AG04449 (cell line): ENCODE measurements at places on chromosomes 12 and 14.

DNA sequence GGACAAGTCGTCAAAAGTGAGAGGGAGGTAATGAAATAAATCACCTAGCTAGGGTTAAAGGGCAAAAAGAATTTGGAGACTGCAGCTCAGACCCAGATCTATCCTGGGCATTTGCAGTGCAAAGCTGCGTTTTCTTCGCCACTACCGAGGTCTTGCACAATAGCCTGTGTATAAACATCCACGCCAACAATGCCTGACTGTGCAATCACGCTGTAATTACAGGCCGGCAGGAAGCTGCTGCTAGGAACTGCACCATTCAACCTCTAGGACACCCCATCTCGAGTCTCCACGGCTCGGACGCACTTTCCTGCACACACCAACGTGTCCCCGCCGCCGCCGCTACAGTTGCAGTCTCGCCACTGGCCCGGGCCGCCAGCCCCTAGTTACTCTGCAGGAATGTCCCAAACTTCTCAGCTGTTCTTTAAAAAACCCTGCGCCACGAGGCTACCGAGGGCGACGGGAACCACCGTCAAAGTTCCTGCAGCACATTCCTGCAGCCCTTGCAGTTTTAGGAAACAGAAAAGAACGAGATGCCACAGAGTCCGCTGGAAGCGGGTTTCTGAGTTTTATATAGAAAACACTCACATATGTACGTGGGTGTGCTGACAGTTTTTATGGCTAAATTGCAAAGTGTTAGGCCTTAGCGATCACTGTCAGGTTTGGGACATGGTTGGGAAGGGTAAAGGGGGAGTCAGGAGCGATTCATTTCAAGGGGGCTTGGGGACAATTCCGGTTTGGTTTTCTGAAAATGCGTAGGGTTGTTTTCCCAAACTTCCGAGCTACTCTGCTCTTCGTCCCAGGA lies 65.6 kb upstream of the PTGR2 start:
- peak; percentile 76 for DNase-seq

GRCh38 chr12:13436696-13437391 lies 240.3 kb downstream of the EMP1 start:
- no peak for DNase-seq

GRCh38 chr12:116459916-116460663 lies 99.1 kb upstream of the MAP1LC3B2 start:
- DNase-seq, result no peak

DNA sequence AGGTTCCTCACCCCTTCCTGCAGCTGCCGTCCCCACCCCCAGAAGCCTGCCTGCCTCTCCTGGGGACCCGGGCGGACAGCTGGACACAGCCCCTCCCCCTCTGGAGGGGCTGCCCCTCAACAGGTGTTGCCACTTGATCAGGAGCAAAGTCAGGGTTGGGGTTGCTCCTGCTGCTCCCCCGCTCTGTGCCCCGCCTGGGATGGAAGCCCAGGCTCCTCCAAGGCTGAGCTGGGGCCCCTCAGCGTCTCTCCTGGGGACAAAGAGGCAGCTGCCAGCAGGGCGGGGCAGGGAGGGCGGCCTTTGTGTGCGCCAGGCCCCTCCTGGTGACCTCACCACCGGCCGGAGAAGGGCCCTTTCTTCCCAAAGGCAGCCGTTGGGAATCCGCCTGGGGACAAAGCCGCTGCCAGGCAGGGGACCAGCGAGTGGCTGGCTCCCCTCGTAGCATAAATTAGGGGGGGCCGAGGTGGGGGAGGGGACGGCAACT lies 13.7 kb downstream of the TRMT61A start:
- no peak for DNase-seq

DNA sequence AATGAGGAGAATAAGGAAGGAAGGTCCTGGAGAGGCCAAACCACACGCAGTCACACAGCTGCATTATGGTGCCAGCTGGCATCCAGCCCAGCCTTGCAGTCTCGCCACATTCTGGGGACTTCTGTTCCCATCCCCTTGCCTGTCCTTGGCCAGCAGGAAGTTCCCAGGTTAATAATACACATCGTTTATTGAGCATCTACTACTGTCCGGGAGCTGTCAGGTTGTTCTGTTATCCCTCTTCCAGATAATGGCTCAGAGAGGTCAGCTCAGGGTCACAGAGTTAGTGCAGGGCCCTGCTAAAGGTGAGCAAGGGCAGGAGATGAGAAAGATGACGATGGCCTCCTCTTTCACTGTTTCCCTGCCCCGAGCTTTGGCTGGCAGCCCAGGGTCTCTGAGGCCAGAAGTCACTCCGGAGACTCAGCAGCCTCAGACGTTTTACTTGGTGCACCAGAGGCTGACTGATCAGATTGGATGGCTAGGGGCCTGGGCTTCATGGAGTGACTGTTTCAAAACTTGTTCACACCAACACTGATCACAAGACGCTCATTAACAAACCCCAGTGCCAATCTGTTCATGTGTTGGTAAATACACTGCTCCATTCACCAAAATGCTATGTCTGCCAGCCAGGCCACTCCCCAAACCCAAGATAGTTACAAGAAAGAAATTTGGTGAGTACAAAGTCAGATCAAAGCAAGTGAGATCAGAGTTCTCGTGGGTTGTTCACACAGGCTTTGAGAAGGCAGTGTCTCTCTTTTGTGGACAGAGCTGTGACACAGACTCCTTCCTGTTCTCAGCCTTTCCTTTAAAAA lies 79.2 kb downstream of the B4GALNT3 start:
- no peak for DNase-seq

GRCh38 chr12:78759367-78759766 lies 105.2 kb upstream of the SYT1 start:
- DNase-seq, result no peak

DNA sequence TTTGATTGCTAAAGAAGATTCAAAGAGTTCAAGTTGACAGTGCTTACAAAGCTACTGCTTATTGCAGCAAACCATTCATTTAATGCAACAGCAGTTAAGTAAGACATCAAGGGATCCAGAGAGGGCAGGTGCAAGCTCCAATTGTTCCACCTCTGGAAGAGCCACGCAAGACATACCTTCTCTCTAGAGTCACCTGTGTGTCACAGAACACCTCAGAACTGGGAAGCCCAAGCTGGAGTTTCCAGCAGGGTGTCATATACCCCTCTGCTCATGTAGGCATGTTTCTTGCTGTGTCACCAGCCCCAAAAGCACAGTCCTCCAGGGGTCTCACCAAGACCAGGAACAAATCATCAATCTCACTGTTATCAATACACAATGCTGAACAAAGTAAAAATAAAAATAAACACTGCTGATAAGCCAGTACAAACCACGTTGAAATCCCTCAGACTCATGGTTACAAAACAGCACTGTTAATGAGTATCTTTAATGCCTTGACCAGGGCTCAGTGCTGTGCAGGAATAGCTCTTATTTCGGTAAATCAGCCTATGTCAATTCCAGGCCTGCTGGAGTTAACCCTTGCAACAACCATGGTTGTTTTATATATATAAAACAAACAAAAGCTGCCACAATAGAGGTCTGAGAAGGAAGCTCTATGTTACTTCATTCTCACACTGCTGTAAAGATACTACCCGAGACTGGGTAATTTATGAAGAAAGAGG lies 37.4 kb upstream of the BATF start:
- DNase-seq, result no peak

DNA sequence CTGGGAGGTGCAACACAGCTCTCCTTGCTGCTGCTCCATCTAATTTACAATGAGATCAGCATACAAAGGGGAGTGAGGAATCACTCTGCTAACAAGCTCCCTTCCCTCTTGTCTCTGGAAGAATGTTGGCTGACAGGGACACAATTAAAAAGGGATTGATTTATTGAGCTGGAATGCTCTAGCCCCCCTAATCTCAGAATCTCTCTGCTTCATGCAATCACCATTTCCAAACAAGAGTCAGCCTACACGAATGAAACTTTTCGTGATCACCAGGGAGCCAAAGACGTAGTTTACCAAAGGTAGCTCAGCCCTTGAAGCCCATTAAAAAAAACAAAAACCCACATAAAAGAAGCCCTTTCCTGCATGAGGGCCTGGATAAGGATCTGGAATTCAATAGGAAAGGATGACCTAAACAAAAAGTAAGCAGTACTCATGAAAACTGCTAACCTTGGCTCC lies 223.8 kb downstream of the C12orf75 start:
- no peak for DNase-seq

DNA sequence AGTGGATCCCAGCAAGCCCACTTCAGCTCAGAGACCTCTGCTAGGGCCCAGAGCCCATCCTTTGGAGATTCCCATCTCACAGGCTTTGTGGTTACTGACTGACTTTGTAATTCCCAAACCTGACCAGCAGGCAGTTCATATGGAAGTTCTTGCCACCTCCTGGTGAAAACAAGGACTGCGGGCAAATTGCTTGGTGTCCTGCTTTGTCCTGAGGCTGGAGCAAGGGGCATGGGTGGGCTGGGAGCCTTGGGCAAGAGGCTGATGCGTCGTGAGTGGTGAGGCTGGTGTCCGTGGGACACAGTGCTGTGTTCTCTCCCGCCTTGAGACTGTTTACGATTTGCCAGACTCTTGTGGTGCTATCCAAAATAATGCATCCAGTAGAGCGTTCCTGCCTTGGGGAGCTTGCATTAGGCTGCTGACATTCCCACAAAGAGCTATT lies 91.0 kb downstream of the LRRC74A start:
- DNase-seq, result no peak

DNA sequence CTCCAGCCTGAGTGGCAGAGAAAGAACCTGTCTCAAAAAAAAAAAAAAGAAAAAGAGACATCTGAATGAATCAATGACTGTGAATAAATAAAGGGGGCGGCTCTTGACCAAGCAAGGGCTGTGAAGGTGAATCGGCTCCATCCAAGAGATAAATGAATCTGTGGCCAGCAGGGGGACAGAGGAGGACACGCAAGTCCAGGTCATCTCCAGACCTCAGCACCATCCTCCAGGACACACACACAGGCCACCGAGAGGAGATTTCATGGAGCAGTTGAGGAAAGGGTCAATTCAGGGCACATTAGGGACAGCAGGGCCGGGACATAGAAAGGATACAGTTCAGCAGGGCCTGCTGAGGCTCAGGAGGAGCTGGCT lies 21.6 kb downstream of the TRPV4 start:
- no peak for DNase-seq

GRCh38 chr12:124370851-124371250 lies 76.0 kb downstream of the RFLNA start:
- DNase-seq, result no peak

DNA sequence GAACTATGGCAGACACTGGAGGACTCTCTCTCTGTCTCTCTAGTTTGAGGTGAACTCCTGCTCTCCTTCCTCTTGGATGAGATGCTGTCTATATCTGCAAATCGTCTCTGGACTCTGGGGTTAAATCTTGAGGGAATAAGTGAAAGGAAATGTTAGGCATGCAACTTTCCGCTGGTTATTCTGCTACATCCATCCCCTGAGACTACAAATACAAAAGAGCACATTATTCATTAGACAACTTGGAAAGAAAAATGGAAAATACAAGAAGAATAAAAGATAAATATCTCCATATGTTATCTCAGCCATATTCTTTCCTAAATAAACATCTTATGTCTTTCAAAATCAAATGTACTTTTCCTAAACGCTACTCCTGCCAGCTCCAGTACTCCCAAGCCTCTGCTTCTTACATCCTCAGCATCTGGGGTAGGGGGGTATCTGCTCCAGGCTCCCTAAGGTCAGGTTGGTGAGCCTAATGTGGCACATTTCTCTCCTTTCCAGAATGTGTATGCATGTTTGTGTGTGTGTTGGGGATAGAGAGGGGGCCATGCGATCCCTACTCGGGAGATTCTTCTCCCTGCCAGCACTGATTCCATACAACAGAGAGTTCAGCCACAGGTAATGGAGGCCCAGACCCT lies 102.9 kb upstream of the FSCB start:
- DNase-seq, result no peak

DNA sequence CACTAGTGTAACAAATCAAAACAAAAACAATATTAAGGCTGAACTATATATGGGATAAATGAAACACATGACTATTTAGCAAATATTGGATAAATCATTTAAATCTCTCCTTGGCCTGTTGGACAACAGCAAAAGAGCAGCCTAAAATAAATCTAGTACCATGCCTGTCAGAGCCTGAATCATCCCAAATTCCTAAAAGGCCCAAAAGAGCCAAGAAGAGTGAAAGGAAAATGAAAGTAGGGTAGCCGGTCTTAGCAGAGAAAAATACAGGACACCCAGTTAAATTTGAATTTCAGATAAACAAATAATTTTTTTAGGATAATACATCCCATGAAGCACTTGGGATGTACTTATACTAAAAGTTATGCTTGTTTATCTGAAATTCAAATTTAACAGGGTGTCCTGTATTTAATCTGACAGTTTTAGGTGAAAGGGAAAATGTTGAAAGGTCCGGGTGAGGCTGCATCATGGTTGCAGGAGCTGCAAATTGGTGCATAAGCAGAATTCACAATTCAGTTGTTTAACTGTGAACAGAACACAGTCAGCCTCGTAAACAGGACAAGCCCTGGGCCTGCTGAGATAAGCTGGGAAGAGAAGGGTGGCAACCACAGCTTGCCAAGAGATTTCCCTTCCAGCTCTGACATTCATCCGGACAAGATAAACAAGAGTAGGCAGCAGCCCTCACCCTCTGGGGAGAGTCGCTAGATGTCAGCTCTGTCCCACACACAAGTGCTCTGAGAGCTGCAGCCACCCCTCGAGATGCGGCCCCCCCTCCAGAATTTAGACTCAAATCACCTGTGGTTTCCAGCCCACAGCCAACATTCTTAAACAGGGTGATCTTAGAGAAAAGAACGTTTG lies 30.3 kb downstream of the DMAC2L start:
- DNase-seq, result peak; percentile 28

DNA sequence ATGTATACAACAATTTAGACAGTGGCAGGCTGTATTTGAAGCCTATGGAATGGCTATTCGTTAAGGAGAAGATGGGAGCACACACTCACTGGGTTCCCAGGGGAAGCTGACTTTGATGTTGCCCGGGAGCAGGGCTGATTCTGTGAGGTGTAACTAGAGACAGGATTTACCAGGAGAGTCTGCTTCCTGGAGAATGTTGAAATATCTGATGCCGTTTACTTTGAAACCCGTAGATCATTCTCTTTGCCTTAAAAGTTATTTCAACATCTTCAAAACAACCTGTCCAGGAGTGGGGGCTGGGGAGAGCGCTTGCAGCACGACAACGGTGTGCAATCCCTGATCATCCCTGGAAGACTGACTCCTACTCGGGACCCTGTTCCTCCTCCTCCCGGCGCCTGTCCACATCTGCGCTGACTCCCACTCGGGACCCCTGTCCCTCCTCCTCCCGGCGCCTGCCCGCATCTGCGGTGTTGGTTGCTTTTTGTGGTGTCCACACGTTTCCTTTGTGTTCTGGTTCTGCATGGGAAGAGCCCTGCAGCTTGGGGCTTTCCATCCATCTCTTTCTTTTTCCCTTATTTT lies 72.6 kb downstream of the AACS start:
- no peak for DNase-seq
